Activated CD4-positive, alpha-beta T cell treated with anti-CD3 and anti-CD28 coated beads, Interleukin-10, Interleukin-2, amounts not matched to agents 100 ng/mL and 50 ng/mL, durations not matched to agents 16 hours and 8 hours (primary cell): ENCODE measurements at places on chromosomes 1 and 21.

DNA sequence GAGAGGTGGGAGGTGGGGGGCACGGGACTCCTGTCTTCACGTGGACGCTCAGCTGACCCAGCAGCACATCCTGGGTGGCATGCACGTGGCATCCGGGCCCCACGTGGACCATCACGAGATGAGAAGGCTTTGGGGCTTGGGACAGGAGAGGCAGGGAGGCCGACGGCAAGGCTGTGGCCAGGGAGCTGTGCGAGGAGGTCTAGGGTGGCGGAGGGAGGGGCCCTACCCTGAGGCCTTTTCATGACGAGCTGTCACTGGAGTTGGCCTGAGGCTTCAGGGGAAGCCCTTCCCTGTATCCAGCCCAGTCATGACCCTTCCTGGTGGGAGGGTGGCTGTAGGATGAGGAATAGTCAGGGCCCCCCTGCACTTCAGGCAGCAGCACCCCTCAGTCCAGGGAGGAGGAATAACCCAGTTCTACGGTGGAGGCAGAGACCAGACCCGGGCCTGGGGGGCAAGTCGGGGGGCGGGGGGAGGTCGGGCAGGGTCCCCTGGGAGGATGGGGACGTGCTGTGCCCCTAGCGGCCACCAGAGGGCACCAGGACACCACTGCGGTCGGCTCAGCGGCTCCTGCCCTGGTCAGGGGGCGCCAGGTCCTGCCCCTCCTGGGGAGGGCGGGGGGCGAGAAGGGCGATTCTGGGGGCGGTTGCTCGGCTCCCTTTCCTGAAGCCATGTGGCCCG is 2.0 kb upstream of the PERM1 start:
- peak; percentile 59 for DNase-seq

DNA sequence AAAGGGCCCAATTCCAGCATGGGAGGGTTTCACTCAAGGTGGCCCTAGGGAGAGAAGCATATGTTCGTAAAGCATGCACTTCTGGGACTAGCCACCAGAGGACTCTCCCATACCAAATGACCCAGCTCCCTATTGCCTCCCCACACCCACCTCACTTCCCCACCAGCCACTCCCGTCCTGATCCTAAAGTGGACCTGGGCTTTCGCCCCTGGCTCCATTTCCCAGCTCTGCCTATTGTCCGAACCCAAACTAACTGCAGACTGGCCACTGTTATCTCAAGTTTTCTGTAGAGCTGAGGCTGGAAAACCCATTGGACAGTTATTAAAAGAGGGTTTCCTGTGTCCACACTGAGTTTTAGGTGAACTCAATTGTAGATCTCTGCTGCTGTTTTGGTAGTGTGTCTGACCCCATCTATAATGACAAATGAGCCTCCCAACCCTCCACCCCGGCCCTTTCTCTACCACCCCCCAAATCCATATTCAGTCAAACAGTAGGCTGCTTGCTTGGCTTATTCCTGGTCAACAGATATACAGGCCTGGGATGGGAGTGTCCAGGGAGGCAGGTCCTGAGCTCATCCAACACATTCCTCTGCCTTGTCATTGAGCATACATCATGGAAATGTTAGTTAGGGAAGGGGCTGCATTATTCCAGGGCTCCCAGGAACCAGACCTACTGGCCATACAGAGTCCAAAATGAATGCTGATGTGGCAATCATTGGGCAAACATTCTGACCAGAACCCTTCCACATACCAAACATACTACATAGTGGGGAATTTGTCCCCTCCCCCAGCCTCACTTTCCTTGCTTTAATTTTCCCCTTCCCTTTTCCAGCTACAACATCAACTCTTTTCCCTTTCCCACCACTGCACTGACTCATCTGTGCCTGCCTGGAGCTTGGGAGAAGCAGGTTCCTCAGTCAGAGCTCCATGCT is 59.2 kb downstream of the ABCA4 start:
- peak; percentile 38 for DNase-seq

DNA sequence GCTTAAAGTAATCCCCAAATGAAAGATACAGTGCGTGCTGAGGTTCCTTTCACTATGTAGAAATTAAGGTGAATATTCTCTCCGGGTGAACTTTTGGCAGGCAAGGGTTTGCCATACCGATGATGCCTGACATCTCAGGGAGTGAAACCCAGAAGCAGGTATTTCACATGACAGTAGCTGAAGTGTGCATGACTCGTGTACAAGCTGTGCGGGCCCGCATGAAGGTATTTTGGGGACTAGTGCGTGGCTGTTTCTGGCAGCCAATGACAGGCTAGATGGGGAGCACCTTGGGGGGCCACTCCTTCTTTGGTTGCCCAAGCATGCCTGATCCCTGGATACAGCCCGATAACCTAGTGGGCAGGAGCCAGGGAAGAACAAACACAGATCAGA is 569.0 kb downstream of the SMYD3 start:
- DNase-seq = no peak

DNA sequence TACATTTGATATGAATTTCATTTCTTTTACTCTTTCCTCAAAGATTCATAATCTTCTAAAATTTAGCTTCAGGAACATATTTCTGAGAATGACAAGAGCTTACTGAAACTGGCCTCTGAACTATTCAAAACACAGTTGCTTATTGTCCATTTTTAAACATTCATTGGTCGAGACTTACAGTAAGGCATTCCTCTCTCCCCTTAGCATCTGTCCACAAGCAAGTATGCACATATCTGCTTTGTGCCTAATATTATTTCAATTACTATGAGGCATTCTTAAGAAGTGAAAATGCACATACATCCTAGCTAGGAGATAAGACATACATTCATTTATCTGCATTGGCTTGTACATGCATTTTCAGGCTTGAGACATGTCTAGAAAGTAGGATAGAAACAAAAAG is 488.7 kb downstream of the PTBP2 start:
- no peak for DNase-seq

- DNase-seq = no peak
Measured at GRCh38 chr1:205061227-205061626, 18.2 kb downstream of the CNTN2 start.

- no peak for DNase-seq
Measured at GRCh38 chr1:245216366-245217115, 61.8 kb downstream of the KIF26B start.

DNA sequence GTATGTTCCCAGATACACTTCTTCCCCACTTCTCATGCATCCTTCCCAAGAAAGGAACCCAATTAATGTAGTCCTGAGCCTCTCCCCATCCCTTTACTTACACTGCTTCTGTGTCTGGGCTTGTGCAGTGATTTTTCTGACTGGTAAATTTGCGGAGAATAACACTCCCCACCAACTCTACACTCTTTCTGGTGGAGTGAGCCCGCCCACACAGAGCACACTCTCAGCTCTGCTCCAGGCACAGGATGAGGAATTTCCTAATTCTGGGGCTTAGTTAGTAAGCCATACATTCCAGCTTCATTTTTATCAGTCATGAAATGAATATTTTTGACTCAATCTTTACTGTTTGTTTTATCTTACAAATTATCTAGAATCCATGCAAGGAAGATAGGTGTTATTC is 38.6 kb downstream of the FMO4 start:
- no peak for DNase-seq

GRCh38 chr1:225602590-225603206 is 50.2 kb downstream of the ENAH start:
- DNase-seq = no peak

- peak; percentile 69 for DNase-seq
Measured at GRCh38 chr1:203216274-203217138, 13.0 kb downstream of the CHIT1 start.

DNA sequence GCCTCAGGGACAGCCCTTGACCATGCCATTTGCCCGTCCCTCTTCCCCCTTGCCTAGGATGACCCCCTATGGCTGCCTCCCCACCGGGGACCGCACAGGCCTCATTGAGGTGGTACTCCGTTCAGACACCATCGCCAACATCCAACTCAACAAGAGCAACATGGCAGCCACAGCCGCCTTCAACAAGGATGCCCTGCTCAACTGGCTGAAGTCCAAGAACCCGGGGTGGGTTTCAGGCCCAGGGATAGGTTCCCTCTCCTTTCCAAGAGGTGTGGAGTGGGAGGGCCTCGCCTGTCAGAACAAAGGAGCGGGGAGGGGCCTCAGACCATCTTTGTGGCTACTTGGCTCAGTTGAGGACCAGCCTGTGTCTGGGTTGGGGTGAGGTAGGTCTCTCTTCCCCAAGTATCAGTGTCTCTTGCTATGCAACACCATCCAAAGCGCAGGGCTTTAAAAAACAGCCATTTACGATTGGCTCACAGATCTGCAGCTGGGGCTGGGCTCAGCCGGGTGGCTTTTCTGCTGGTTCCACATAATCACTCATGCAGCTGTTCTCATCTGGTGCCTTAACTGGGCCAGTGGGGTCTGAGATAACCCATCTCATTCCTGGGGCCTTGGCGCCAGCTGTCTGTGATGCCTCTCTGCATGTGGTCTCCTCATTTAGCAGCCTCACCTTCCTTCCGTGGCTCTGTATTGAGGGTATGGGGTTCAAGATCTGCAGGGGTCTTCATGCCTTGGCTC is 71.7 kb downstream of the PIK3CD start:
- DNase-seq = no peak

- no peak for DNase-seq
Measured at GRCh38 chr1:232788235-232788872, 16.9 kb upstream of the MAP10 start.

DNA sequence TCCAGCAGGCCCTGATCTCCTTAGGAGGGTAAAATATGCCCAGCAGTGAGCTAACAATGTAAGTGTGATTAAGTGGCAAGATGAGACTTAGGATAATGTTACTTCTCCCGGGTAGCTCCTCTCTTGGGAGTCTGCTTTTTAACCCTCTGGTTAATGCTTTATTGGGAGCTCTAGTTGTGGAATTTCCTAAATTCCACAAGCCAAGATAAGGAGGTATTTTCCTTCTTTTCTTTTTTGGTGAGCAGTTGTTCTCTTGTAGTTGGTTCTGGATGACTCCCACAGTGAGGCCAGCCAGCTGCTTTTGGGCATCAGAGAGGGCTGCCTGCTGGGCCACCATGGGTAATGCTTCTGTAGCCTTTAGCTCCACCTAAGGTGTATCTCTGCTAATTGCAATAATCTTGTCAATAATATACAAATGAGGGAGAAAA is 19.3 kb downstream of the C1orf52 start:
- peak; percentile 37 for DNase-seq

DNA sequence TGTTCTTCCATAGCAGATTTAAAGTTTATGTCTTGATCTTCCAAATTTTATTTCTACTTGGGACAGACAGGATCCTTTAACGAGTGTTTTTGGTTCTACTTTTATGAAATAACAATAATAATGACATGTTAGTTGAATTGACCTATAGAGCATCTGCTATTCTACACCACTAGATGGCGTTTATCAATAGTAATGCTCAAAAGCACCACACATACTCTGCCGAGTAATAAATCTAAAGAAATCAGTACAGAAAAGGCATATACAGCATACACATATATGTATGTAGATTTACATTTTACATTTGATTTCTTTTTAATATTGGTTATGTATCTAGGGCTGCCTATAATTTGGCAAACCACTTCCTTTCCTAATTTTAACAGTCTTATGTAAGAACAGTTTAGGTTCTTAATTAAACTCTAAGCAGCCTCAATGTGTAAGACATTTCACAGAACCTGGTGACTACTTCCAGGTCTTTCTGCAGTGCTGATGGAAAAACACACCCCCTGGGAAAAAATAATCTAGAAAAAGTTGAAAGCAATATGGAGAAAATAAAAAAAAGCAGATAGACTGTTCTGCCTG is 5.9 kb upstream of the SIPA1L2 start:
- peak; percentile 56 for DNase-seq

DNA sequence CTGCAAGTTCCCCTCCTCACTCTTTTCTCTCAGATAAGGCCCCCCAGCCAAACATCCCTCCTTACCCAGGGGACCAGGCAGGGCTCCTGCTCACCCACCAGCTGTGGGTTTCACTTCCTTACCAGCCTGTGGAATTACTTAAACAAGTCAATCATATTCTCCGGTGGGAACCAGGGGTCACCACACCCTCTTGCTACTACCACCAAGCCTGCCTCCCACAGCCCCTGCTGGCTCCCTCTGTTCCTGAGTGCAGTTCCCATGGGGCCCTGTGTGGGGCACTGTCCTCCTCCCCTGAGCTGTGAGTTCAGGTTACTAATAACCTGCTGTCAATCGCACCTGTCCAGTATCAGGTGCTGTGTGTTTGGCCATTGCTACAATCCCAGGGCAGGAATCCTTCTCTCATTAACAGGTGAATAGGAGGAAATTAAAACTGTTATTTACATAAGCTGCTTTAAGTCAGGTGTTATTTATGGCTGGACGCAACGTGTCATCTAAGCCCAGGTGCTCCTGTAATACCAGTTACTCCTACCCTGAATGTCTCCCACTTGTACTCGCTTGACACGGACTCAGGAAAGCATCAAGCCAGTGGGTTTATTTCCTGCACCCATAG is 53.1 kb upstream of the LBR start:
- peak; percentile 30 for DNase-seq

GRCh38 chr1:34824817-34825454 is 32.1 kb downstream of the GJA4 start:
- DNase-seq = no peak

DNA sequence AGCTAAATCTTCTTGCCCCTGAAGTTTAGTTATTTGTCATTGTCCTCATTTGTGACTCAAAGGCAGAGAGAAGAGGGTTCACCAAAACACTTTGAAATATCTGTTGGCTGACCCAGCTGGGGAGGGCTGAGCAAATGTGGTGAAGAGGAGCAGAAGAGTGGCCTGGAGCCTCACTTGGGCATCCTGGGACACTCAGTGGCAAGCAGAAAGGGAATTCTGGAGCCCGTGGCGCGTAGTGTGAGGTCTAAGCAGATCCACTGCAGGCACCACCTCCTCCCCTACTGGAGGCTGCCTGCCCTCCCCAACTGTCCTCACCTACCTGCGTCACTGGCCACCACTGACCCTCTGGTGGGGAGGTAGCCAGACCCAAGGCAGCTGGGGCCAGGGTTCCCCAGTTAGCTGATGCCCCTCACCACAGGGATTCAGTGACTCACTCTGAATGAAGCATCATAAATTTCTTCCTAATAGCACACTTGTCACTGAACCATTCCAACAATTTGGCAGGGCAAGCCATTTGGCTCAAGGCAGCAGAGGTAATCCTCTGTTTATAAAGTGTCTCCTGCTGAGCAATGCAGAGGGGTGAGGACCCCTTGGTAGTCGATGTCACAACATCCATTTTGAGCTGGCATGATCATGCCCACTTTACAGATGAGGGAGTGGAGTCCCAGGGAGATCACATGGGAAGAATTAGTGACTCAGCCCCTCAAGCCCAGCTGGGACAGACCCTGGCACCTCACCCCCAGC is 80.3 kb downstream of the NENF start:
- peak; percentile 50 for DNase-seq

GRCh38 chr1:10979483-10979920 is 33.0 kb upstream of the TARDBP start:
- no peak for DNase-seq

- DNase-seq = no peak
Measured at GRCh38 chr1:150269451-150269850, 635 bp upstream of the APH1A start.

DNA sequence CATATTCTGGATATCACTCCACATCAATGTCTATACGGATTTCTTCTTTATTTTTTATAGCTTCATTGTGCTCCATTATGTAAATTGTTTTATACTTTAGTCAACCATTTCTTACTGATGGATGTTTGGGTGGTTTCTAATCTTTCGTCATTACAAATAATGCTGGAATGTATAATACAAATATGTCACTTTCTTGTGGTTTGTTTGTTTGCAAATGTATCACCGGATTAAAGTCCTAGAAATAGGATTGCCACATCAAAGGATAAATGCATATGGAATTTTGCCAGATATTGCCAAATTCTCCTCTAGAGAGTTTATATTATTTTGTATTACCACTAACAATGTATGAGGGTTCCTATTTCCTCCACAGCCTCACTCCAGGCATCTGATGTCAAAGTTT is 48.7 kb upstream of the PRDM2 start:
- no peak for DNase-seq
